ENCODE measurements at places on chromosomes 13 and 19.

- peak; percentile 95 for DNase-seq
These were observed 5.1 kb downstream of the GRIN2D start for GRCh38 chr19:48398375-48399235.

DNA sequence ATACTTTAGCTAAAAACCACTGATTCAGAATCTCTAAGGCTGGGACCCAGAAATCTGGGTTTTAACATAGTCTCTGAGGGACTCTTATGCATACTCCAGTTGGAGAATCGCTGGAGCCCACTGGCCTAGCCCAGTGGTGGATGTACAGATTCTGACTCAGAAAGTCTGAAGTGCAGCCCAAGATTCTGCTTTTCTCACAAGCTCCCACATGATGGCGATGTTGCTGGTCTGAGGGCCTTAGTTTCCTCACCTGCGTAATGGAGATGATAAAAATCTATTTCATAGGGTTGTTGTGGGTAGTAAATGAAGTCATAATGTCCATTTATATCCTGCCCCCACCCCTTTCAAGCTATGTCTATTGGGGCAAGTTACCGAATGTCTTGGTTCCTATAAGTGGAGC, 7.7 kb upstream of the CDADC1 start:
- no peak for DNase-seq

- DNase-seq: no peak
These were observed 10.1 kb downstream of the NFILZ start for GRCh38 chr19:8640402-8641004.

DNA sequence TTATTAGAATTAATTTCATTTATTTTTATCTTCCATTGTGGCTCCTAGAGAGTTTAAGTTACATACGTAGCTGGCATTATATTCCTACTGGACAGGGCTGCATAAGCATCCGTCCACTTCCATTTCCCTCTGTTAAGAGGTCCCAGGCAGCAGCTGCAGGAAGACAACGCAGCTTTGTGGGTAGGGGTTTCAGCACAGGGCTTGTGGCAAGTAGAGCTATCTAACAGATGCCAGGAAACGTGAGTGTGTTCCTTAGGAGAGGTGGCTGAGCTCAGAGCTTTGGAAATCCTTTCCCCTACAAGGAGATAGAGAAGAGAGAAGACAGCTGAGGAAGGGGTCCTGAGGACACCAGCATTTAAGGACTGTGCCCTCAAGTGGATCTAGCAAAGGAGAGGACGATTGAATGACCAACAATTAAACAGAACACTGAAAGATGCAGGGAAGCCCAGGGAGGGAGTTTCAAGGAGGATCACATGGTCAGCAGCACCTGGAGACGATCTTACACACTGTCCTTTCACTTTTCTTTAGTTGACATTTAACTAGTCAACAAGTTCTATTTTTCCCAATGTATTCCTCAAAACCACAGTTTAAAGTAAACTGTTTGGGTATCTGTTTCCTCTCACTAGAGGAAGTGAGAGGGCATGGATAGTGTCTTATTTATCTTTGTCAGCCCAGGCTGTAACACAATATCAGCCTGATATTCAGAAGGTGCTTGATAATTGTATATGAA, 2.3 kb upstream of the N4BP2L1 start:
- no peak for DNase-seq

GRCh38 chr13:66659701-66660467, 570.3 kb downstream of the PCDH9 start:
- DNase-seq: no peak

DNA sequence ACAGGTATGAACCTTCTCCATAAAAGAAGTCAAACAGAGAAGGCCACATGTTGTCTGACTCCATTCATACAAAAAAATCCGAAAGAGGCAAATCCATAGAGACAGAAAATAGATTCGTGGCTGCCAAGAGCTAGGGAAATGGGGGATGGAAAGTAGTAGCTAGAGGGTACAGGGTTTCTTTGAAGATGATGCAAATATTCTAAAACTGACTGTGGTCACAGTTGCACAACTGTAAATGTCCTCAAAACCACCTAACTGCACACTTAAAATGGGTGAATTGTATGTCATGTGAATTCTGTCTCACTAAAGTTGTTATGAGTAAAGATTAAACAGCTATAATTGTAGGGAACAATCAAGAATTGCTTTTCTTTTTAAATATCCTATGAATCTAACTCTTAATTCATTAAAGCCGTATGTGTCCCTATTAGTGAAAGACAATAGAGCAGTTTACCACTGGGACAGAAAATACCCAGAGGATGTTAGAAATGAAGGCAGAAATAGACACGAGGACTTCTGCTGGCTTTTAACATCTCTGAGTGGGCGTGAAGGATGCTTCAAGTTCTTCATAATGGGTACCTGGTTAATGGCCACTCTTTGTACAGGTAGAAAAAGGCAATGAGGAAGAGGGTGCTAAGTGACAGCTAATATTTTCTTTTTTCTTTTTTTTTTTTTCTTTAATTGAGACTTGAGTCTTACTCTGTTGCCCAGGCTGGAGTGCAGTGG, 21.2 kb downstream of the INSR start:
- no peak for DNase-seq

DNA sequence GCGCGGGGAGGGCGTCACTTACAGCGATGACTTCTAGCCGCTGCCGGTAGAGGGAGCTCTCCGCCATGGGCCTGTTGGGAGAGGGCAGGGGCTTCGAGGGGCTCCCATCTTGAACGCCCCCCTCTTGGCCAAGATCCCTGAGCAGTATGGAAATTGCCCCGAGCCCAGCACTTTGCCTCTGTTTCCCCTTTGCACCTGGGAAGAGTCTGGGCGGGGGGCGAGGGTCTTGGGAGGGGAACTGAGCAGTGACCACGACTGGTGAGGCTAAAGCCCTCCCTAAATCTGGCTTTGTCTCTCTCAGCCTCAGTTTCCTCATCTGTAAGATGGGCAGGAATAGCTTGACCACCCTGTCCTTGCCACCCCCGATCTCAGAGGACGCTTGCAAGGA, 2.8 kb downstream of the PALM3 start:
- DNase-seq: no peak

DNA sequence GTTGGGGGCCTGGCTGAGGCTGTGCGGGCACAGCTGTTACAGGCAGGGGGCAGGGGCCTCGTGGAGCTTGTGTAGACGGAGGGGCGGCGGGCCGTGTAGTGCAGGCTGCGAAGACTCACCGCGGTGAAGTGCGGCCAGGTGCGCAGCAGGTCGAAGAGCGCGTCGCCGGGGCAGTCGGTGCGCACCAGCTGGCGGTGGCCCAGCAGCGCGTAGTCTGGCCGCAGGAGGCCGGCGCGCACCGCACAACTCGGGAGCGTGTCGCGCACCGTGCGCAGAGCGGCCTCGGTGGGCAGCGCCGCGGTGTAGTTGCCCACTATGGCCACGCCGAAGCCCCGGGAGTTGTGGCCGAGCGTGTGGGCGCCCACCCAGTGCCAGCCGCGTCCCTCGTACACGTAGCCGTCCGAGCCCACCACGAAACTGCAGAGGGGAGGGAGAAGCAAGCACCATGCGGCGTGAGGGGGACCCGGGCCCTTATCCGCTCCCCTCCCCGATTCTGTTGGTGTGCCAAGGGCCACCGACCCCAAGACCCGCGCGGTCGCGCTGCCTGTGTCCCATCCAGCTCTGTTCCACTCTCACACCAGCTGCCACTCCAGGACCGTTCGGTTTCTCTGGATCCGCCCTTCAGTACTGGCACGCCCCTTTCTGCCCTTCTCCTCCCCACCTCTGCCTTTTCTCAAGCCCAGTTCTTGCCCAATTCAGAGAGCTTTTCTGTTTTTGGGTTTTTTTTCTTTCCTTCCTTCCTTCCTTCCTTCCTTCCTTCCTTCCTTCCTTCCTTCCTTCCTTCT, 5.4 kb upstream of the RASAL3 start:
- no peak for DNase-seq

- DNase-seq: peak; percentile 31
These were observed 60.5 kb downstream of the SPATA13 start for GRCh38 chr13:24221007-24221406.

DNA sequence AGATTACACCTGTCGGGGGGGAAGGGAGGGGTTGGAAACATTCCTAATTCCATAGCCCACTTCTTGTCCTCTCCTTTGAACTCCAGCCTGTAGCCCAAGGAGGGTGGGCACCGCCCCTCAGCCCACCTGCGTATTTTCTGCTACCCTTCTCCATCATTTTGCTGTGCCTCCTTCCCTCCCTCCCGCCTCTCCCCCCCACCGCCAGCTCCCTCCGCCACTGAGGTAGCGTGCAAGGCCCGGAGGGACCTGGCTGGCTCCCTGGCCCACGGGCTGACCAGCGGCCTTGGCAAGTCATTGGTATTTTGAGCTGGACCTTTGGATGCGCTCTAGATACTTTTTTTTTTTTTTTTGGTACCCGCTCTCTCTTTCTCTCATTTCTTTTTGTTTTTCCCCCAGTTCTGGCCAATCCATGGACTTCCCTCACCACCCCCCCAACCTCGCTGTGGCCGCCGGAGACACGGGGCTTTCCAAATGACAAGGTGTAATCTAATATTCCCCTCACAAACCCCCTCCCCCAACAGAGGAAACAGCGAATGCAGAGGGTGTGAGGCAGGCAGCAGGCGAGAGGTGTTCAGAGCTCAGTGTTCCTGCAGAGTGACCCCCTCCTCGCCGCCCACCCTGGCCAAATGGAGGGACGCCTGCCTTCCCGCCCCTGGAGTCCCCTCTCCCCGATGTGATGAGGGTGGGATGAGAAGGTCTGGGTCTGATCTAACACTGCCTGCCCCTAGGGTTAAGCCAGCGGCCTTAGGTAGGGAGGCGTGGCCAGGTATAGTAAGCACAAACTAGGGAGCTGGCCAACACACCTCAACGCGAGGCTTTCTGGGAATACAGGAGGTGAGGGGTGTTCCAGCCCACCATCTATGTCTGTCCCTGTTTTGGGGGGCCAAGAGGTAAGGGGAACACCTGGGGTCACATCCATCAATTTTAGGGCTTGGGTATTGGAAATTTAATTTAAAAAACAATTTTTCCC, 89.2 kb downstream of the PTPRS start:
- no peak for DNase-seq

DNA sequence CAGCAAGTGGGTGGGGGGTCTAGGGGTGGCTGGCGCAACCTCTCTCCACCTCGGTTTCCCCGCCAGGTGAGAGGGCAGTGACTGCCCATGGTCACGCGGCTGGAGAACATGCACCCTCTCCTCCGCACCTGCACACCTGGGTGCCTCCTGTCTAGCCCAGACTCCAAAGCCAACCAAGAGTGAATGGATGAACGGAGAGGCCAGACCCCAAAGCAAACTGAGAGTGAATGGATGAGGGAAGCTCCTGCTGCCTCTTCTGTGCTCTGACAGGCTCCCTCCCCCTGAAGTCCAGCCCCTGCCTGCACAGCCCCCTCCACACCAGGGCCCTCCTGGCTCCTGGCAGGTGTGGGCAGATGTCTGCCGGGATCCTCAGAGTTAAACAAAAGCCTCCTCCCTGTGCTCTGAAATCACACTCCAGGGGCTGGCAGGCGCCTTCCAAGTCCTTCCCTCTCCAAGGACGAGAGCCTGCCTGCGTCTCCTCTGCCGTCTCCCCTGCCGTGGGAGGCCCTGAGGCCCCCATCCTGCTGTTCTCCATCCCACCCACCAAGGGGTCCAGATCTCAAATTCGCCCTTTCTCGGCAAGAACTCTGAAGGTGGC, 2.2 kb downstream of the SBNO2 start:
- no peak for DNase-seq

DNA sequence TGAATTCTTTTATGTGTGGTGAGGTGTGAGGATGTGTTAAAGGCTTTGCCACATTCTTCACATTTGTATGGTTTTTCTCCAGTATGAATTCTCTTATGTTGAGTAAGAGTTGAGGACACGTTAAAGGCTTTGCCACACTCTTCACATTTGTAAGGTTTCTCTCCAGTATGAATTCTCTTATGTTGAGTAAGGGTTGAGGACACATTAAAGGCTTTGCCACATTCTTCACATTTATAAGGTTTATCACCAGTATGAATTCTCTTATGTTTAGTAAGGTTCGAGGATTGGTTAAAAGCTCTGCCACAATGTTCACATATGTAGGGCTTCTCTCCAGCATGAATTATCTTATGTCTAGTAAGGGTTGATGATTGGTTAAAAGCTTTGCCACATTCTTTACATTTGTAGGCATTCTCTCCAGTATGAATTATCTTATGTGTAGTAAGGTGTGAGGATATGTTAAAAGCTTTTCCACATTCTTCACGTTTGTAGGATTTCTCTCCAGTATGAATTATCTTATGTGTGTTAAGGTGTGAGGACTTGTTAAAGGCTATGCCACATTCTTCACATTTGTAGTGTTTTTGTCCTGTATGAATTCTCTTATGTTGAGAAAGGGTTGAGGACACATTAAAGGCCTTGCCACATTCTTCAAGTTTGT, 27.1 kb downstream of the ZNF724 start:
- DNase-seq: no peak

- DNase-seq: no peak
These were observed 714 bp downstream of the PLPP2 start for GRCh38 chr19:290372-291005.

DNA sequence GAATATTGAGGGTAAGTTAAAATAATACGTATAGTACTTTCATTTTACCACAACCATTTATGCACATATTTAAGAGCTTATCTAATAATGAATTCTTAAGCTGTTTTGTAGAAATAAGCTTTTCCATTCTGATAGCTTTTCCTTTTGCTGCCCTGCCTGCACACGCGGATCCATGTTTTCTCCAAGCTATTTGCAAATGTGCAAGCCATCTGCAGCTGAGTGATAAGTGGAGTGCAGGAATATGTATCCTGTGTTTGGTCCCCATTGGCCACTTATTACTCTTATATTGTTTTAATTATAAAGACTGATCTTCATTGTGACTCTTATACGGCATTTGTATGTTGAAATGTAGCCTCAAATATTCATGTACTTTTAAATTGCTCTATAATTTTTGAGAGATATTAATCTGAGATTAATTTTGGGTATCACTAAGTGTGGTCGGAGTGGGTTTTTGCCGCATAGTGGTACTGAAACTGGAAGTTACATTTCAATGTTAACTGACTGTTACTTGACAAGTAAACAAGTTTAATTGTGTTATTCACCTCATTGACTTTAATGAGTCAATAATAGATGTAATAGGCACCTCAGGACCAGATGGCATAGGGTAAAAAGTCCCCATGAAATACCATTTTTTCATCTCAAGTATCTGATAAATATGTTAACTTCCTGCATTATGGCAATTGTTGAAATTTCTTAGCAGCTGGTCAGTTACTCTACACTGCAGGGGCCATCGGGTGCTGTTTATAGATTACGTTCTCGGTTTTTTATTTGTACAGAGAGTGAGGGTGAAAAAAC, 1567.4 kb downstream of the EFNB2 start:
- DNase-seq: no peak

DNA sequence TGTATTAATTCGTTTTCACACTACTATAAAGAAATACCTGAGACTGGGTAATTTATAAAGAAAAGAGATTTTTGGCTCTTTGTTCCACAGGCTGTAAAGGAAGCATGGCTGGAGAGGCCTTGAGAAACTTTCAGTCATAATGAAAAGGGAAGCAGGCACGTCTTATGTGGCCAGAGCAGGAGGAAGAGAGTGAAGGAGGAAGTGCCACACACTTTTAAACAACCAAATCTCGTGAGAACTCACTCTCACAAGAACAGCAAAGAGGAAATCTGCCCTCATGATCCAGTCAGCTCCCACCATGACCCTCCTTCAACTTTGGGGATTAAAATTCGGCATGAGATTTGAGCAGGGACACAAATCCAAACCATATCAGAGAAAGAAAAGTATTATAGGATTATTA, 1255.9 kb upstream of the MIR17HG start:
- no peak for DNase-seq
